ENCODE measurements at places on chromosomes 5 and 9. TPM values are rescaled to one million over a fixed set of nuclear protein-coding genes. Genes with fewer than 3 reads are reported as not detected.

The FYB1 gene
- not detected for total RNA-seq

The NR2F1-AS1 gene
- 20.8 TPM for total RNA-seq

The TAF11L5 gene
- not detected for total RNA-seq

The NUTM2F gene
- total RNA-seq: not detected

The FNIP1 gene
- total RNA-seq: 16.4 TPM

The IFNA2 gene
- total RNA-seq: not detected

The EQTN gene
- not detected for total RNA-seq

The STPG3 gene
- not detected for total RNA-seq

DNA sequence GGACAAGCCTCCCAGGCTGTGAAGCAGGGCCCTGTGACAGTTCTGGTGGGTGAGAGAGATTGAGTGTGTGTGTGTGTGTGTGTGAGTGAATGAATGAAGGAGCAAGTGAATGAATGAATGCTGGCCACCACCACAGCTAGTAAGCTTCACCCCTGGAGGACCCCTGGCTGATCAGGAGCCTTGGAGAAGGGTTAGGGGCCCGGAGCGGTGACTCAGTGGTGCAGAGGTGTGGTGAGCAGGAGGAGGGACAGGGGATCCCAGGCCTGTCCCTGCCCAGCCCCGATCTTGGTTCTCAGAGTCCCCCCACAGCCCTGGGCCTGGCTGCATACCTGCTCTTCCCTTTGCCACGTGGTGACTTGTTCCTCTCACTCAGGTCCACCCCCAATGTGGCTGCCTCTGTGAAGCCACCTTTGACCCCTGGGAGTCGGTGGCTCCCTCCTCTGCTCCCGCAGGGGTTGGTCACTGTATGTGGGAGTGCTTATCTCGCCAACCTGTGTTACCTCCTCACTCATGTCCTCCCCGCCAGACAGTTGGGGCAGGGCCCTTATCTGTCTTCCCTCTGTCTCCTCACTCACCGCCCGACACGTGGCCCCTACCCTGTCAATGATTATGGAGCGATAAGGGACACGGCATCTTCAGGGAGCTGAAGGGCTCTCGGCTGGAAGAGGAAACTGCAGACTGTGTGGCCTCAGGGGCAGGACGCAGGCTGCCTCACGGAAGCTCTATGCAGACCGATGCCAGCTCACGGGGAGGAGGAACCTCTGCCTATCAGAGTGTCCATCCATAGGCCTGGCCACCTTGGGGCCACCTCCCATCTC, 99.9 kb upstream of the PITX1 start:
- no peak for DNase-seq

DNA sequence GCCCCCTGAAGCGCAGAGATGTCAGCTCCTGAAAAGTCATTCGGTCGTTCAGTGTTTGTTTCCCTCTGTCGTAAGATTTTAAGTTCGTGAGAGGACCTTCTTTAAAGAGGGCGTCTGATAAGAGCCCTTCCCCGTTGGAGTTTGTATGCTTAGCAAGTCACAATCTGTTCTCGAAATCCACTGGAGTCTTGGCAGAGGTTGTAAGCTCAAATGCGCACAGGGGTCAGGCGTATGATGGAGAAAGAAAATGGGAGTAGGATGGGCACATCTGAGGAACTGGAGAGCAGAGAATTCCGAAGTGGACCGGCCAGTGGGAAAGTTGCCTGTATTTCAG, 710 bp downstream of the HSD17B4 start:
- peak; percentile 56 for DNase-seq

DNA sequence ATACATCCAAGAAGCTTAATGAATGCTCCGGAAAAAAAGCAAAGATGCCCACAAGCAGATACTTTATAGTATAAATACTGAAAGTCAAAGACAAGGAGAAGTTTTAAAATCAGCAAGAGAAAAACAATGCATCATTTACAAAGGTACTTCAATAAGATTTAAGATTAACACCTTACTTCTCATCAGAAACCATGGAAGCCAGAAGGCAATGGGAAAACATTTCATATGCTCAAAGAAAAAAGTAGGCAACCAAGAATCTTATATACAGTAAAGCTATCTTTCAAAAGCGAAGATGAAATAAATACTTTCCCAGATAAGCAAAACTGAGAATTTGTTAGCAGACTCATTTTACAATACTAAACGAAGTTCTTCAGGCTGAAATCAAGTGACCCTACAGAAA, 51.1 kb downstream of the ABHD17B start:
- DNase-seq: no peak

DNA sequence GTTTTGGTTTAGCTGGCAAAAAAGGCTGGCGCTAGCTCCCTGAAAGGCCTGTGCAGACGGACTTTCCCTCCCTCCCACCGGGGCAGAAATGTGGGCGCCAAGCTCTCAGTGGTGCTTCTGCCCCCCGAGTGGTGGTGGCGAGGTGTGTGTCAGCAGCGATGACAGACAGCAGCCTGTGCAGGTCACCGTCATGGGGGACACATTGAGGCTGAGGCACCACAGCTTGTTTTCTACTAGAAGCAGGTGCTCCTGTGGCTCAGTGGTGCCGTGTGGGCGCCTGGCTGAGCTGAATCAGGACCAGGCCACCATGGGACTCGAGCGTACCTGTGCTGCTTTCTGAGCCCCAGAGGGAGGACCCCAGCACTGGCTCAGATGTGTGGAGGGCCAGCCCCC, 6.2 kb downstream of the WNK2 start:
- DNase-seq: peak; percentile 46

DNA sequence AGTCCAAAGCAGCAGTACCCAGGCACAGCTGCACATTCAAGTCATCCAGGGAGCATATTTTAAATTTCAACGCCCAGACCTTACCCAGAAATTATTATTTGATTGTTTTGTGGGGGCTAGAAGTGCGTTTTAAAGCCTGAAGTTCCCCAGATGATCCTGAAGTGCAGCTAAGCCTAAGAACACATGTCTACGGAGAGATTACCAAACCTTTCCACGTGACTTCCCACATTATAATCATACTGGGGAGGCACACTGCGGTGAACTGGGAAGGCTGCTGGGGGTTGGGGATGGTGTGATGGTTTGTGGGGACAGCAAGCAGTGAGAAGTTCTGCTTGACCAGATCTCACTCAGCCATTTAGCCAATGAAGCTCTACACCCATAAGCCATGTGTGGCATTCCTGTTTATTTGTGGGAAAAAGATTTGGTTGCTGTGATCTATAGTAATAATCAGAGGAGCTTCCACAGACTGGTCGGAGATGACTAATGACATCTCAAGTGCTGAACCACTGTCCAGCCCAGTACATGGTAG, 93.4 kb upstream of the CDH6 start:
- DNase-seq: no peak

- no peak for DNase-seq
Observed at GRCh38 chr9:110626101-110626829, 42.3 kb upstream of the MUSK start.

- DNase-seq: no peak
Observed at GRCh38 chr9:6121707-6122106, 93.9 kb upstream of the IL33 start.

- no peak for DNase-seq
Observed at GRCh38 chr9:88451160-88451559, 62.9 kb downstream of the SPIN1 start.

- DNase-seq: no peak
Observed at GRCh38 chr5:170247363-170247762, 14.6 kb downstream of the C5orf58 start.

DNA sequence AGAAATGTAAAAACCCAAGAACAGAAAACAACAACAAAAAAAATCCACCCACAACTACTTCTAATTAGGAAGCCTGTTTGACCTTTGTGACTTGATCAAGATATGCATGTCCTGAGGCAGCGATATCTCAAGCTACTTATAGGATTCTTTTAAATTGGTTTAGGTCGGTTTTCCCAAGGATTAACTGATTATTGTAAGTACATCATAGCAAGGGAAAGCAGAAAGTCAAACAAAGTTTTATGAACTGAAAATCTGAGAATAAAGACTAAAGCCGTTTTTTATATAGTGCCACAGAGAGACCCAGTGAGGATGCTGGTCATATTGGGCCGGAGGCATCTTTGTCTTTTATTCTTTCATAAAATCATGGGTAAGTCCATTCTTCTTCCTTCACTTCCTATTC, 72.0 kb downstream of the CD180 start:
- DNase-seq: no peak

DNA sequence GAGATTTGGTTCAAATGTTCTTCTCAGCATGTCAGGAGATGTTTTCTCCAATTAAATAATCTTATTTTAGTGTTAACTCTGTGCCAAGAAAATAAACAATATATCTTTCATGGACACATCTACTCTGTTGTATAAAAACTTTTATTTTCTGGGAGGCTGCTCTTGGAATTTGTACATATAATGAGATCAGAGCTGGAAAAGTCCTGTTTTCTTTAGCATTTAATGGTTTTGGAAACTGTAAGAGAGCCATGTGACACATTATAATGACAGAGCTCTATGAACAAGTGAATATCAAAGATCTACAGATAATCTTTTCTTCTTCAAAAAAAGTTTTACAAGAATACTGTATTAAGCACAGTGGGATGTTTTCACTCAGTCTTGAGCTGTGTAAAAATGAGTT, 48.8 kb downstream of the FOXD1 start:
- DNase-seq: no peak

DNA sequence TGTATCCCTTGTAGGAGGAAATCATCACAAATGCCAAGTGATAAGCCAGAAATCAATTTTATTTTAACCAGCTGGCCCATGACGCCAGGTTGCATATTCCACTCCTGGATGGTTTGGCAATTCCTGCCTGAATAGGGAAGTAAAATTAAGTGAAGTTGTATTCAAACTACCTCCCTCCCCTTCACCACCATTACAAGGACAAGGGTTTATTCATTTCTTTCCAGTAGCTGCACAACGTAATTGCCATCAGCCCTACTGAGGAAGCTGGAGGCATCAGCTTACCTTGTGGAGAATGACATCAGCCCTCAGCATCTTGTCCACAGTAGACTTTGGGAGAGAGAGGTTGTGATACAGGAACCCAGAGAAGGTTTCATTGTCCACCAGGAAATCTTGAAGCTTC, 66.6 kb downstream of the ABCA1 start:
- no peak for DNase-seq

DNA sequence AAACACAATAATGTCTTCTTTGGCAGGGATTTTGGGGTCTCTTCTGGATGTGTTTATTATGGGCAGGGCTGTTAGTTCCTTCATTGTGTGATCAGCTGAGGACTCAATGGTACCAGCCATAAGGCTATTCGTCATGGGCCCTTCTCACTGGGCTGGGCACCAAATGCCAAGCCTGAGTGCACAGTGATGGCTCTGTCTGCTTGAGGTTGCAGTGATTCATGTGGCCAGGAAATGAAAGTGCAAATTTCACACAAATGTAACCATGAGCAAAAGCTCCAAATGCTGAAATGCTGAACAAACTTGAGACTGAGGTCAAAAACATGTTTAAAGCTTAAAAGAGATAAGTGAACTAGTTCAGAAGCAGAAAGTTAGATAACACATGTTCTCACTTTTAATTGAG, 191.0 kb downstream of the TARS1 start:
- no peak for DNase-seq

- DNase-seq: no peak
Observed at GRCh38 chr9:73042155-73042554, 89.3 kb upstream of the ALDH1A1 start.
